Stimulated activated CD8-positive, alpha-beta memory T cell treated with anti-CD3 and anti-CD28 coated beads, Interleukin-7, amount 100 ng/mL, for 24 hours (primary cell): ENCODE measurements at places on chromosomes 13 and 19.

DNA sequence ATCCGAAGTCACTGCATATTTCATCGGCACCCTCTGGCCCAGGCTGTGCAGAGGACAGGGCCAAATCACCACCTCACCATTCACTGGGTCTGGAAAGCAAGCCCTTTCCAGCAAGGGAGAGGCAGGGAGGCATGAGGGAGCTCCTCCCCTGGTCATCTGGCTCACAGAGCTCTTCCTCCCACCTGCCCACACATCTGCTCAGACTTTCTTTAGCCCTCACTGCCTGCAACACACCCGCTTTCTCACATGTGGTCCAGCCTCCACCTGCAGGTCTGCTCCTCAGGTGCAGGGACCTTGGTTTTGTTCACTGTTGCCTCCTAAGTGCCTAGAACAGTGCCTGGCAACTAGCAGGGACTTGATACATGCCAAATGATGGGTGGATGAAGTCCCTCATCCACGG is 21.0 kb upstream of the SLC35E1 start:
- DNase-seq, result no peak

GRCh38 chr13:75372517-75372916 is 109.5 kb downstream of the TBC1D4 start:
- DNase-seq, result no peak

GRCh38 chr13:59745392-59745788 is 418.3 kb downstream of the DIAPH3 start:
- DNase-seq, result no peak

- DNase-seq, result peak; percentile 1
These were observed 628 bp upstream of the ZNF813 start for GRCh38 chr19:53466726-53467484.

DNA sequence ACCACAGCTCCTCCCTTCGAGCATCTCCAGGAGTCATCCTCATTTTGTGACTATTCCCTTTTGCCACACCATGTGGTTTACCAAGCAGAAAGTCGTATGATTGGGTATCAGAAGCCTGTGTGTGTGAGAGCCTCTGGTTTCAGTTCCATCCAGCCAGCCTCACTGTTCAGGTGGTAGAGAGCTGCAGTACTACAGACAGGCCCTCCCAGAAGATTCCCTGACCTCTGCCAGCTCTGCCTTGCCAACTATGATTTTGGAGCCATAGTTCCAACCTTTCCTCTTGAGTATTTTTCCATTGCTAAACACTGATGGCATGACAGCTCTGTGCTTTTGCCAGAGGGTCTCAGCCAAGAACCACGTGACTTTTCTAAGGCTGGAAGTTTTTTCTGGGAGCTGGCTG is 82.5 kb downstream of the DHRS12 start:
- DNase-seq, result no peak

- no peak for DNase-seq
These were observed 84.2 kb downstream of the AKAP11 start for GRCh38 chr13:42356184-42356575.

DNA sequence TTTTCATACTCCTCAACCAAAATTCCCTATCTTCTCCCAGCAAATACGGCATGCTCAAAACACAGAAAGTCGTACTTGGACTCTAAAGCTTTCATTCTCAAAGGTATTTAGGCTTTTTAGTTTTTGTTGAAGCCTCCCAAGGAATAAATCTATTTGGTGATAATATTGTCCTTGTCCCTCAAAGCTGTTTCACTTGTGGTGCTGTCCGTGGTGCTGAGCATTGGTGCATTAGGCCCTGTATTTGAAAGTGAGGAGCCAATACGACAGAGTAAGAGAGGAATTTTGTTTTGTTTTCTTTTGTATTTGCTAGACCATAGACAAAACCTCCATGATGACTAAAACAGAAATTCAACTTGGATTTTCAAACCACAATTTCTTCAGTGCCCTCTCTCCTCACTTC is 3.2 kb upstream of the LGALS13 start:
- DNase-seq, result no peak

DNA sequence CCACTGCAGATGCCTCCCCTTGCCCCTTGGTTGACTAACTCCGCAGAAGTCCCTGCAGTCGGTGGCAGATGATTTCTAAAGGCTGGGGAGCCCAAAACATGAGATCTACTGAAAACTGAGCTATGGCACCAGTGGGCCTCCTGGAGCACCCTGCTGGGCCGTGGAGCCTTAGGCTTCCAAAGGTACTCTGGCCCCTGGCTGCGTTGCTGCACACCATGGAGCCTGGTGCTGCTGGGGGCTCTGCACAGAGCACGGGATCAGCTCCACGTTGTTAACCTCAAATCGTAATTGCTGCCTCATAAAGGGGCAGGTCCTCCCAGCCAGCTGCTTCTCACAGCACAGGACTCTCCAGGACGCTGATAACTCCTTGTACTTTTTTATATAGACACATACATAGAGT is 357.5 kb downstream of the NALCN start:
- DNase-seq, result no peak

DNA sequence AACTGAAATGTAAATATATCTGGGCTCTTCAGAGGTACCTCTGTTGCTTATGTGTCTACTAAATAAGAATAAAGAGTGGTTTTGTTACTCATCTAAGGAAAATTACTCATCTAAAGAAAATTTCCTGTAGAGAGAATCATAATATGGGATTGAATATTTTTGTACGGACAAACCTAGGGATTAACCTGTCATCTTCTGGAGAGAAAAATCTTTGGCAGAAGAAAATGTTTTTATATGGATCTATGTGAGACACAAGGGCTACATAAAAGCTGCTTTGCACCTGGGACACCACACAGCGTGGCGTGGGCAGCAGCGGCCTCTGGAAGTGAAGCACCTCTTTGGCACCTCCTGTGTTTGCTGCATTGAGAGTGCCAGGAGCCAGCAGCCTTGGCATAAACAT is 242.9 kb upstream of the DACH1 start:
- DNase-seq, result no peak

DNA sequence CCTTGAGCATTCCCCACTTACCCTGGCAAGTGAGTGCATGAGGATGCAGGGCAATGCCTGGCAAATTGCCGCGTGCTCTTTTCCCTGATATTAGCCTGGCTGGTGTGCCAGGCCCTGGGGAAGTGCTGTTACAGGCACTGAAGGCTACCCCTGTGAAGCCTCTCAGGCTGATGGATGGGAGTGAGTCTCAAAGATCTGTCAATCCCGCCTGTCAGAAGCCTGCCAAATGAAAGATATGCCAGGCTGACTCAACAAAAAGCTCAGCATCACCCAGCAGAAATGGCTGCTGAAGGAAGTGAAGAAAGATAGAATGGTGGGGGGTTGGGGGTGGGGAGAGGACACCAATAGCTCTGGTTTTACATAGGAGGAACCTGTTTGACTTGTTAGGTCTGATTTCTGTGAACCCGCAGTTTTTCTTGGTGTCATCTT is 112.1 kb downstream of the LACC1 start:
- DNase-seq, result no peak

DNA sequence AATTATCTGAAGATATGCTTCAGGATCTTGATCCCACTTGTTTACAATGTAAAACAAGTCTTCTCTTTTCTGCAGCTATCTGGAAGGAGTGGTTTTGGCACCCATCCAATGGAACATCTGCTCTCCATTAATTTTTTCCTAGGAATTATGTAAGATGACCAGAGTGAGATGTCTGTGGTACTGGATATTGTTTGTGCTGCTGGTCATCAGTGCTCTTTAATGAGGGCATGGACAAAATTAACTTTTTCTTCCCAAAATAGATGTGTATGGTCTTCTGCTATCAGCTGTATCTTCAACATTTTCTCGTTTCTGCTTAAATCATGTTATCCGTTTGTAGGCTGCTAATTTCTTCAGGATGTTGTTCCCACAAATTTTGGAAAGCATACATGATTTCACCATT is 415.4 kb upstream of the KLHL1 start:
- no peak for DNase-seq

DNA sequence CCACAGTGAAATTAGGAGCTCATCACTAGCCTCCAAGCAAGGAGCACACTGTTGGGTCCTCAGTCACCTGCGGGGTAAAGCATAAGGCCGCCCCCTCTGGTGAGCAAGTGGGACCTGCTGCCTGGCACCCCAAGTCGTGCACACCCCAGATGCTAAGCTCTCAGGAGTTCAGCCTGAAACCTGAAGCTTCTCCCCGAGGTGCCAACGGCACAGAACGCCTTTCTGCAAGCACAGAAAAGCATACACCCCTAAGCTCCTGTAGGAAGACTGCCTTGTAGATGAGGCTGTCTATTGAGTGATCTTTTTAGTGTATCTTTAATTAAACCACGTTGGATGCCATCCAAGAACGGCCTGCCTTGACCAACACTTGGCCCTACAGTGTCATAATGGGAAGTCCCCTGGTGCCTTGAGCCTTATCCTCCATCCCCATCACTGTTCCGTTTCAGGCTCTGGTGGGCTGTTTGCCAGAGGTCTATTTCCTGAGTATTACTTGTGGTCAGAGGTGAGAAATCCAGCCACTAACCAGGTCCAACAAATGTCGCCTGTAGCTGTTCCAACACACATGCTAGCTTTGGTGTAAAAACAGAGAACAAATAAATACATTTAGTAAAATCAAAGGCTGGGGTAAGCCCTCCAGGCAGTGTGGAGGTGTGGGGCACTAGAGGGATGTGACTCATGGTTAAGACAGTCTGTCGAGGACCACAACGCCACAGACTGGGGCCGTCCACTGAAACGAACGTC is 44.8 kb downstream of the C13orf42 start:
- no peak for DNase-seq

- no peak for DNase-seq
These were observed 81.8 kb downstream of the GPR12 start for GRCh38 chr13:26678796-26679195.

GRCh38 chr13:24035411-24035810 is 125.1 kb upstream of the SPATA13 start:
- no peak for DNase-seq

GRCh38 chr13:33958964-33959363 is 141.0 kb downstream of the RFC3 start:
- DNase-seq, result no peak

DNA sequence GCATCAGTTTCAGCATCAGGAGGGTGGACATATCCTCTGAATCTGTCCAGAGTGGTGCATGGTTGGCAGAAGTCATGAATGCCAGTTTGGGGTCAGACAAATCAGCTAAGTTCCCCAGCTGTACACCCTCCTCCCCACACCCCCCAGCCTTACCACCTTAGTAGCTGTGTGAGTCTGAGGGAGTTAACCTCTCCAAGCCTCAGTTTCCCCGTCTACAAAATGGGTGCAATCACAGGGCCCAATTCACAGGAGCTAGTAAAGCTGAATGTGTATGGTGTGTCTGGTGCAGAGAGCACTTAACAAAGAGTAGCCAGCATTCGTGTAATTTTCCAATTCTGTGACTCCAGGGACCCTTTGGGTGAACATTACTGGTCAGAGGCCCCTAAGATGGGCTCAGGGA is 13.4 kb upstream of the ZNF358 start:
- DNase-seq, result no peak

DNA sequence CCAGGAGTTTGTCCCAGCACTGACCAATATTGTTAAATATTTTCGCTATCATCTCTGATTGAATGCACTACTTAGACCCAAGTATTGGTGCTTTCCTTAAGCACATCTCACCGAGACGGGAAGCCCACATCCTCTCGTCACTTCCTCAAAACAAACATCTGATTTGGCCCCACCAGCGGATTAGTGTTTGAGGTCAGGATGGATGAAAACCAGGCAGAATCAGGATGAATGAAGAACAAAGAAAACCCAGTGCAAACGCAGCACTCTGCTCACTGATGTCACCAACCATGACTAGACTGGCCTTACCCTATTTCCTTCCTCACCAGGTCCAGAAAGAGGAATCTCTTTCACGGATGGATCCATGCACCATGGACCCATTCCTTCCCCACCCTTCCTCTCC is 6.0 kb downstream of the PLAUR start:
- no peak for DNase-seq

DNA sequence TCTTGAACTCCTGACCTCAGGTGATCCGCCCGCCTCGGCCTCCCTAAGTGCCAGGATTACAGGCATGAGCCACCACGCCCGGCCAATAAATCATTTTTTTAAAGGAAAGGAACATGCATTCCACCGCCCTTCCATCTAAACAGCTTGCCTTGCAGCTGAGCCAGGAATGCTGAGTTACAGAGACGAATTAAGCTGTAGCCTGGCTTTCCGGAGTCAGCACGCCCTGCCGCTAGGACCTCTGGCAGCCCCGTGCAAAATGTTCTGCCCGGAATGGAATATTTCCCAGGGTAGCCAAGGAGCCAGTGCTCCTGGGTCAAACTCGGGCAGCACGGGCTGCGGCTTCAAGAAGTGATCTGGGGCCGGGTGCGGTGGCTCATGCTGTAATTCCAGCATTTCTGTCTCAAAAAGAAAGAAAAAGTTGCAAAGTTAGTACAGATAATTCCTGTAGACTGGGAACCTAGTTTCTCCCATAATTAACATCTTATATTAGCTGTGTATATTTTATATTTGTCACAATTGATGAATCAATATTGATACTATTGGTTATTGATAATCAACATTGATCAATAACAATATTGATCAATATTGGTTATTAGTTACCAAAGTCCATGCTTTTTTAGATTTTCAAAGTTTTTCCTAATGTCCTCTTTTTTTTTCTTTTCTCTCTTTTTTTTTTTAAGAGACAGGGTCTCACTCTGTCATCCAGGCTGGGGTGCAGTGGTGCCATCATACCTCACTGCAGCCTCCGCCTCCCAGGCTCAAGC is 19.2 kb downstream of the ATCAY start:
- DNase-seq, result no peak

- no peak for DNase-seq
These were observed 22.1 kb downstream of the ADGRL1 start for GRCh38 chr19:14183741-14184350.

DNA sequence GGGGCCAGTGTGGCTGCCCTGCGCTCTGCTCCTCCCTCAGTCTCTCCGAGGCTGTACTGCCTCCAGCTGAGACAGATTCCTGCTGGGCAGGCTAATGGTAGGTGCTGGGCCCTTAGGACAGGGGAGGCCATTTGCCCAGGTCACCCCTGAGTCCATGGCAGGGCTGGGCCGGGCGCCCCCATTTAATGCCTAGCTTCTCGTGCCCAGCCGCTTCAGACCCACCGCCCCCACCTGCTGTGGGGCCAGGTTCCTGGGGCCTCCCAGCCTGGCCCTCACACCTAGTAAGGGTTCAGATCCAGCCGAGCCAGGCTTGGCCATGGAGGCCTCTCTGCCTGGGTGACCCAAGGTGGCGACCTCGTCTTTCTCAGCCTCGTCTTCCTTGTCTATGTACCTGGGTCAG is 17.8 kb downstream of the PIAS4 start:
- no peak for DNase-seq
